T follicular helper cell (primary cell): ENCODE measurements at places on chromosomes 16 and 17.

- DNase-seq, result no peak
Measured at GRCh38 chr16:13883276-13883675, 36.7 kb upstream of the ERCC4 start.

DNA sequence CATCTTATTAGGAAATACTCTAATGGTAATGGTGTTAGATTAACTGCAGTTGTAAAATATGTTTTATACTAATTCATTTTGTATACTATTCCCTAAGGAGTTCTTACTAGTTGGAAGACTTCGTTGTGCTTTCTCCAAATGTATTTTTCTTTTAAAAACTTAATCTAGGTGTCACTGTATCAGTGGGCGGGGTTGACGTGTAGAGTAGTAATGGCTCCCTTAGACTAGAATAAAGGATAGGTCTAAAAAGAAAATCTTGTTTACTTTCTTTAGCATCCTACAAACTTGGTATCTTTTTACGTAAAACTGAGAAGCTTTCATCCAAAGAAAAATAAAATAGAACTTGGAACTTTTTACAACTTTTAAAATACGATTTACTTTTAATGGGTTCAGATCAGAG lies 55.0 kb upstream of the MRC2 start:
- no peak for DNase-seq

GRCh38 chr16:16063683-16064082 lies 114.3 kb downstream of the ABCC1 start:
- DNase-seq, result no peak

- no peak for DNase-seq
Measured at GRCh38 chr17:77822302-77823030, 136.0 kb upstream of the TNRC6C start.
